HCT116 (cell line): ENCODE measurements at places on chromosomes 7 and 10. TPM values are rescaled to one million over a fixed set of nuclear protein-coding genes. Genes with fewer than 3 reads are reported as not detected.
A peak's percentile ranks its signal among the peaks of the same experiment; 100 is the strongest.

The FGL2 gene
- not detected for total RNA-seq

The PSMC2 gene
- 121 TPM for total RNA-seq

DNA sequence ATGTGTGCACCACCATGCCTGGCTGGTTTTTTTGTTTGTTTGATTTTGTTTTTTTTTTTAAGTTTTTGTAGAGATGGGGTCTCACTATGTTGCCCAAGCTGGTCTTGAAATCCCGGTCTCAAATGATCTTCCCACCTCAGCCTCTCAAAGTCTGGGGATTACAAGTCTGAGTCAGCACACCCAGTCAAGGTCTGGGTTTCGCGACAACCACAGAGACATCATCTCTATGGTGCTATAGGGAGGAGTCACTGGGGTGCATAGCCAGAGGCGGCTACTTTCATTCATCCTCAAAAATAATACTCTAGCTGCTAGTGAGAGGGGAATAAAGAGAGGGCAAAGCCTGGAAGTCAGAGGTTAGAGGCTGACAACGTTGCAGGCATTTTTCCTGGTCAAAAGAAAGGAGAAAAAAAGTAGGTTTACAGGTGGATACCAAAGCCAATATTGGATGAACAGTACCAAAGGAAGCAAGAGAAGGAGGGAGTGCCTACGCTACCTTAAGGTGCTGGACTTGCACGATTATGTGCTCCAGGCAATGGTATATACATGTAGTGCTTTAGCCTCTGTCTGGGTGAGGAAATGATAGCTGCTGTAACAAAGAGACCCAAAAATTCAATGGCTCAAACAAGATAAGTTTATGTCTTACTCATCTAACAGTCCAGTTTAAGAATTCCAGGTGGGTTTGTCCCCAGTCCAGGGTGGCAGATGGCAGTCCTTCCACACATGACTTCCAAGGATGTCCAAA lies 178.3 kb downstream of the SKIDA1 start:
- H3K27ac ChIP-seq, result no peak overlapping the region
- no peak overlapping the region for H3K4me3 ChIP-seq
- no peak for DNase-seq
- H3K36me3 ChIP-seq, result no peaks in the 10 kb centered on the region

DNA sequence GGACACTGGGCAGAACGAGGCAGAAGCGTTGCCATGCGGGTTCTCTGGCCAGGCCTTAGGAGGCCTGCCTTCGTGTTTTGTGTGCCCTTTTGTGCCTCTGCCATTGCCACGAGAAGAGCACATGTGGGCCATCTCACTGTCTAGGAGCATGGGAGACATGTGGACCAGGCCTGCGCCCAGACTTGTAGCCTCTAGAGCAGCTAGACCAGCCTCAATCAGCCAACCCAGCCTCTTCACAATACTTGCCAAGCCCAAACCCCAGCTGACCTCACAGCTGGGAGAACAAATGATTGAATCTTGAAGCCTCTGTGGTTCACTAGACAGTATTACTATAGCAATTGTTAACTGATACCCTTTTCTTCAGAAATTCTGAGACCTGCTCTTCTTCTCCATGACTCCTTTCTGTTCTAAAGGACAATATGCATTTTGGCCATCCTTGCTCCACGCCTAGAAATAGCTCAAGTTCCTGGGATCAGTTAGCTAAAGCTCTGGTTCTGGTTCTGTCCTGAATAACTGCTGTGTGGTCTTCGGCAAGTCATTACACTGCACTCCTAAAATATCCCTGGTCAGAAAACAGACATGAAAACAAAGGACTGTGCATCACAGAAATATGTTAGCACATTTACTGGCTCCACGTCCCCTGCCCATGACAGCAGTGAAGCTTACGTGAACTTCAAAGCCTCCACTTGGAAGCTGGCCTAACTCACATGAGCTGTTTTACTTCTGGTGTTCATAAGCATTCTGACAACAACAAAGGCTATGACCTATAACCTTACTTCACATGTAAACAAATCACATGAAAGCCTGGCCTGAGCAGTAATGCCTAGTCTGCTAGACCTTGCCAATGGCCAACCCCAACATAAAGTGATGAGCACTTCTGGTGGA lies 72.3 kb upstream of the MKRN1 start:
- no peak overlapping the region for H3K27ac ChIP-seq
- H3K4me3 ChIP-seq, result no peak overlapping the region
- H3K36me3 ChIP-seq, result no peaks in the 10 kb centered on the region
- no peaks in the 10 kb centered on the region for H3K4me1 ChIP-seq
- DNase-seq, result no peak
- no peaks in the 10 kb centered on the region for H3K27me3 ChIP-seq

DNA sequence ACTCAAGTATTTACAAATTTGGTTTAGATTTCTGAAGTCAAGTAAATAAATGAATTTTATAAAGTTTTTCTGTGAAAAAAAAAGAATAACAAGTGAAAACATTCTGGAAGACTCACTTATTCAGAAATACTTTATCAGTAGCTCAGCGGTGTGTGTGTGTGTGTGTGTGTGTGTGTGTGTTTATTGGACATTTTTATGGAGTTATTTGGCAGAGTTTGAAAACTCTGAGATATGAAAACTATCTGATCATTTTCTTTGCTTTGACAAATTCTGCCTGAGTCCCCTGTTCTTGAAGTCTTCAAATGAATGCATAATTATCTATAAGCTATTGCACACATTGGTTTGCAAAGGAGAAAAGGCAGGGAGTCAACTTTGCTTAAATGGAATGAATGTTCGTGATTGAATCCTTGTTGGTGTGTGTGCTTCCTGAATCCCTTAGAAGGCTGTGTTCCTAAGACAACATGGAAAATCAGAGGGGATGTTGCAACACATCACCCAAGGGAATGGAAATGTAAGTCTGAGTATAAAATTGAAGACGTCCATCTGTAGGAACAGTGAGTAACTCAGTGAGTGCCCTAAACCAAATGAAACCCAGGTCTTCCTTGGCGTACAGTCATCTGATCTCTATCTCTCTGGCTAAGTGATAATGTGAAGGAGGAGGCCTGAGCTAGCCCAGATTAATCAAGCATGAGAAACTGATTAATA lies 160.9 kb downstream of the REEP3 start:
- H3K36me3 ChIP-seq, result no peaks in the 10 kb centered on the region
- no peak overlapping the region for H3K27ac ChIP-seq
- H3K4me1 ChIP-seq, result no peaks in the 10 kb centered on the region
- H3K4me3 ChIP-seq, result no peak overlapping the region
- no peaks in the 10 kb centered on the region for H3K27me3 ChIP-seq

DNA sequence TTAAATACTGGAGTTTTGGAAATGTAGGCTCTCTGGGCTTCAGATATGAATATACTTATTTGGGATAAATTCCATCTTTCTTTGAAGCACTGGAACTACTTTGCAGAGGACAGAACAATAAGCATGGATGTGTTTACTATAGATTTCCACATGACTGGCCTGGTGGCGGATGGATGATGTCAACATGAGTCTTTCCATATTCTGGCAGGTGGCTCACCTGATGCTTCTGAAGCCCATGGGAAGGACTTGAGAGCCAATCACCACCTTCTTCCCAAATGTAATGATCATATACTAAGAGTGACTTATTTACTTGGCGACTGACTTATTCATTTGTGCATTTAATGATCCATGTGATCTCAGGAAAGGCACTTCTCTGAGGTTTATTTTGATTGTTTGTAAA lies 110.5 kb downstream of the FANK1 start:
- no peaks in the 10 kb centered on the region for H3K36me3 ChIP-seq
- H3K27me3 ChIP-seq, result no peaks in the 10 kb centered on the region
- H3K4me1 ChIP-seq, result no peaks in the 10 kb centered on the region
- no peak overlapping the region for H3K27ac ChIP-seq

GRCh38 chr7:55558962-55559920 lies 13.1 kb downstream of the VOPP1 start:
- H3K4me3 ChIP-seq, result no peak overlapping the region
- no peak overlapping the region for H3K27ac ChIP-seq
- no peak for DNase-seq
- no peaks in the 10 kb centered on the region for H3K27me3 ChIP-seq
- H3K4me1 ChIP-seq, result peaks cover 4% of the 10 kb centered on the region; the same call in 1 of the 2 replicates

DNA sequence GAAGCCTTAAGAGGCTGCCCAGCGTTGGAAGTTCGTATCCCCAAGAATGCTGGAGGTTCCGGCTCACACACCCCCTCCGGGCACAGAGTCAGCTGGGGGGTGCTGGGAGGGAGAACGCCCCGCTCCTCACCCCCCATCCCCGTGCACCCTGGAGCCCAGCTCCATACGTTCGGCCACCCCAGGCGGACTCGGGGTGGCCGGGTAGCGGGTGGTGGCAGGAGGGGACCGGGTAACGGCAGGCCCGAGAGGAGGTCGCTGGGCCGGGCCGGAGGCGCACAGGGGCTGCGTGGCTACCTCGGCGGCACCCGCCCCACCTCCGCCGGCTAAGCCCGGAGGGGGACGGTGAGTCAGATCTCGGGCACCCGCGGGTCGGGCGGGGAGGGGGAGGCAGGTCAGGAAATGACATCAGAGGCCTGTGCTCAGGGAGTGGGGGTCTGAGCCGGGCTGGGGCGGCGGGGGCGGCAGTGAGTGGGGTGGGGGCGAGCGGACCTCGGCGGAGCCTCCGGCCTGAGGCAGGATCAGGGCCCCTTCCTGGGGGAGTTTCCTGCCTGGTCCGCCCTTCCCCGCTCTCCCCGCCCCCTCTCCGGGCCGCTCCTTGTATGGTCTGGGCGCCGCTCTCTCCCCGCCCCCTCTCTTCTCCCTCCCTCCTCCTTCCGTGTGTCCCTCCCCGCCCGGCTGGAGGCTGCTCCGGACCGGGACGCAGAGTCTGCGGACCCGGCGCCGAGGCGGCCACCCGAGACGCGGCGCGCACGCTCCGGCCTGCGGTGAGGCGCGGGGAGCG lies at the start of gene ZYX:
TSS of gene ZYX (plus strand) at position 700 of the 781 bp plus-strand sequence. CDS start 227 bp downstream, outside the sequence.
- H3K27me3 ChIP-seq, result no peaks in the 10 kb centered on the region
- DNase-seq, result peak; percentile 64
- H3K4me3 ChIP-seq, result peak within 1 kb of the TSS; percentile 73
- H3K4me1 ChIP-seq, result peaks cover 13% of the 10 kb centered on the region
- H3K36me3 ChIP-seq, result peaks cover 9% of the 10 kb centered on the region; the same call in 1 of the 2 replicates

- no peaks in the 10 kb centered on the region for H3K27me3 ChIP-seq
- DNase-seq, result no peak
- no peak overlapping the region for H3K4me3 ChIP-seq
- no peaks in the 10 kb centered on the region for H3K4me1 ChIP-seq
- H3K27ac ChIP-seq, result no peak overlapping the region
Observed at GRCh38 chr7:26930201-26930600, 65.8 kb upstream of the SKAP2 start.

GRCh38 chr7:34165927-34166550 lies 260.7 kb downstream of the BMPER start:
- H3K4me1 ChIP-seq, result no peaks in the 10 kb centered on the region
- H3K27ac ChIP-seq, result no peak overlapping the region
- H3K36me3 ChIP-seq, result no peaks in the 10 kb centered on the region
